Neuronal stem cell (in vitro differentiated cells): ENCODE measurements at places on chromosomes 4 and X.

DNA sequence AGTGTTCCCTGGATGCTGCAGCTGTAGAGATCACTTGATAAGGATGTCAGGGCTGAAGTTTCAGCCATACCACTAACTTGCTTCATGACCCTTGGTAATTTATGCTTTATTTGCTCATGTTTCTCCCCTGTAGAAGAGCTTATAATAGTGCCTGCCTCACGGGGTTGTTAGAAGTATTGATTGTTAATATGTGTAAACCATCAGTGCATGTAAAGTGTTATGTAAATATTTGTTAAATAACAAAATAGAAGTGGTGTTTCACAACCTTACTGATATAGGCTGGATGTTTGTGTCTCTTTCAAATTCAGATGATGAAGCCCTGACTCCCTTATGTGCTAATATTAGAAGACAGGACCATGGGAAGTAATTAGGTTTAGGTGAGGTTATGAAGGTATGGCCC, 1.5 kb upstream of the CXCL2 start:
- peaks cover 2% of the 10 kb centered on the region for H3K4me1 ChIP-seq
- H3K27ac ChIP-seq, result no peak overlapping the region
- no peak overlapping the region for H3K4me3 ChIP-seq
- H3K36me3 ChIP-seq, result peaks cover 2% of the 10 kb centered on the region

DNA sequence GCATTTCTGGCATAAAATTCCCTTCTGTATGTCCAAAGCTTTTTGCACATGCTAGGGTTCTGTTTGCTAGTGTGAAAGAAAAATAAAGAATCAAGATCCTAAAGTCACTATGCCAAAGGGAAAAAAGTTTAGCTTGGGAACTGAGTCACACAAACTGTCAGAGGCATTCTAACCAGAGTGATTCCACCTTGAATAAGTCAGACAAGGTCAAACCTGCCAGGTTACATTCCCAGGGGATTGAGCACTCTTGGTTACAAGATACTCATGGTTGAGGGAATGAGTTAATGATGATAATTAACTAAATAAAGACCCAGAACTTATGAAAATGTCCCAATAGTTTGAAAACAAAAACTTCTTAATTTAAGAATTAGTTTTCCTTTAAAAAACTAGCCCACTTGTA, 13.7 kb upstream of the UGT2B17 start:
- no peak overlapping the region for H3K27ac ChIP-seq
- no peak for DNase-seq
- no peaks in the 10 kb centered on the region for H3K4me1 ChIP-seq
- H3K27me3 ChIP-seq, result no peaks in the 10 kb centered on the region

- no peak overlapping the region for H3K27ac ChIP-seq
- no peaks in the 10 kb centered on the region for H3K4me1 ChIP-seq
- DNase-seq, result no peak
- no peaks in the 10 kb centered on the region for H3K36me3 ChIP-seq
- H3K4me3 ChIP-seq, result no peak overlapping the region
- no peaks in the 10 kb centered on the region for H3K27me3 ChIP-seq
Observed at GRCh38 chrX:151687635-151688034, 7.6 kb upstream of the PRRG3 start.

DNA sequence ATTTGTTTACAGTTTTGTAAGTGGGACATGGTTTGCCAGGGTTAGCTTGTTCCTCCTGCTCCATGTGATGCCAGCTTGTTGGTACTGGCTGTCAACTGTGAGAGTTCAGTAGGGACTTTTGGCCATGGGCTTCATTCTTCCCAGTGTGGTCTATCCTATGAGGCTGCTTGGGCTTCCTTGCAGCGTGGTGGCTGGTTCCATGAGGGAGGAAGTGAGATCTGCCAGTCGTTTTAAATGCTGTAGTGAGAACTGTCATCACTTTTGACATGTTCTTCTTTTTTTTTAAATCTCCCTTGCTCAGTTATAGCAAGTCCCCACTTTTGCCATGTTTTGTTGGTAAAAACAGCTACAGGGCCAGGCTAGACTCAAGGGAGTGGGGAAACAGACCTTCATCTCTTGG, 15.9 kb downstream of the NSD2 start:
- no peaks in the 10 kb centered on the region for H3K27me3 ChIP-seq
- peaks cover 7% of the 10 kb centered on the region for H3K36me3 ChIP-seq
- no peak for DNase-seq
- no peak overlapping the region for H3K27ac ChIP-seq

DNA sequence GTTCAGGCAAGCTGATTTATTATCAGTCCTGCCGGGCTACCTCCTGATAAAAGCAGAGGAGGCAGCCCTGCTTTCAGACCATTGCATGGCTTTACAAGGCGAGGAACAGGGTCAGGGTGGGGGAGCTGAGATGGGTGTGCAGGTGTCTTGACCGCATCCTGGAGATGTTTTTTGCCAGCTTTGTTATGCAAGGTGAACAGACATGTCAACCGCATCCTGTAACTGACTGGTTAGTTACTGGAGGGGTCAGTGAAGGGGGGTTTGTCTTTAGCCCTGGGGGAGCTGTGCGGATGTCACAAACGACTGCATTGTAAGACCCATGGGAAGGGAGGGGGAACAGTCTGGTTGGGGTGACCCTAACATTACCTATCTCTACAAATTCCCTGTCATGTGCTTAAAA, 10.0 kb downstream of the ADAM29 start:
- DNase-seq, result no peak
- no peak overlapping the region for H3K4me3 ChIP-seq

GRCh38 chrX:31708116-31708515, 636.3 kb upstream of the FTHL17 start:
- no peaks in the 10 kb centered on the region for H3K4me1 ChIP-seq
- no peak overlapping the region for H3K4me3 ChIP-seq
- no peaks in the 10 kb centered on the region for H3K36me3 ChIP-seq
